T-helper 9 cell (primary cell): ENCODE measurements at places on chromosomes 13 and 19.

- DNase-seq, result no peak
These were observed 32.6 kb upstream of the MTIF3 start for GRCh38 chr13:27482983-27483382.

DNA sequence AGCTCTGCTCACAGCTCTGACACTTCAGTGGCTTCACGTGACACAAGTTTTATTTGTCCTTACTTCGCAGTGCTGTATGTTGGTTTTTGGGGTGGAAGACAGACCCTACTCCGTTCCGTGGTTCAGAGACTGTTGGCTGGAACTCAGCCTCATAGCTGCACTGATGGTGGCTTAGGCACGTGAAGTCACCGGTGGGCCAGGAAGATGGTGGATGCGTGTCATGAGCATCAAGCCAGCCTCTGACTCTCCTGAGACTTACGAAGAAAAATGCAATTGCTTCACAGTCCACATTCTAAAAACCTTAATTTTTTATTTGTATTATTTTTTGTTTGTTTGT is 161.4 kb upstream of the SOX1 start:
- DNase-seq, result no peak

DNA sequence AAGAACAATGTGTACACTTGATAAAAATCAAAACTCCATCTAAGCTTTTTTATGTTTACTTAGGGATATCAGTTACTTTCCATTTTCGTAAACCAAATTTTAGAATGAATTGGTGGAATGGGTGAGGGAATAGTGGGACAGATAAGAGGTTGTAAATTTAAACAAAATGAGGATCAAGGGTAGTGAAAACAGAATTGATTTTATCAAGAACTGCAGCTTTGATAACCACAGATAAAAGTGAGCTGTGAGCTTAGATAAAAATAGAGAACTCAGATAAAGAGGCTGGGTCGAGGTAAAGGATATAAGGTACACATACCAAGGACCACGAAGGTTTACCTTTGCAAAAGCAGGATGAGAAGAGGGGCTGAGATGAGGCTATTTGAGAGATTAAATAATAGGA is 813.2 kb upstream of the GPC6 start:
- no peak for DNase-seq

DNA sequence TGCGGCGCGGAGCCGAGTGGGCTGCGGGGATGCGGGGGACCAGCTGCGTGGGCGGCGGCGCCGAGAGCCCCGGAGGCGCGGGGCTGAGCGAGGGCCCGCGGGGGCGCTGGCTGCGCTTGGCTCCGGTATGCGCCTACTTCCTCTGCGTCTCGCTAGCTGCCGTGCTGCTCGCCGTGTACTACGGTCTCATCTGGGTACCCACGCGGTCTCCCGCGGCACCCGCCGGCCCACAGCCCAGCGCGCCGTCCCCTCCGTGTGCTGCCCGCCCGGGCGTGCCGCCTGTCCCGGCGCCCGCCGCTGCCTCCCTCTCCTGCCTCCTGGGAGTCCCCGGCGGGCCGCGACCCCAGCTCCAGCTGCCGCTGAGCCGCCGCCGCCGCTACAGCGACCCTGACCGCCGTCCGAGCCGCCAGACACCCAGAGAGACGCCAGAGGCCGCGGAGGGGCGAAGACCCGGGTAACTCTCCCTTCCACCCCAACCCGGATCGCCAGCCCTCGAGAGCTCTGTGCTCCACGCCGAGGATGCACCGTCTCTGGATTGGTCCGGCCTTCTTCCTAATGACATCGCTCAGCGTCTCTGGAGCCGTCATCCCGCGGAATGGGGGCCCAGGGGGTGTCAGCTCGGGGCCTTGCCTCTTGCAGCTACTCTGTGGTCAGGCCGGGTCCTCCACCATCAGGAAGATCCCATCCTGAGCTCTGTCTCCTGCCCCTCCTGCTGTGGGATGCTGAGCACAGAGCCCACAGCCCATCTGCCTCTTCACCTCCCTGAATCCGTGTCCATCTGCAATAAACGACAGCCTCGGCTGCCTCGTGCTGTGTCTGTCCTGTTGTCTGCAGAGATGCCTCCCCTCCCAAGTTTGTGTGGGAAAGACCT is 441 bp downstream of the INAFM1 start:
- no peak for DNase-seq

DNA sequence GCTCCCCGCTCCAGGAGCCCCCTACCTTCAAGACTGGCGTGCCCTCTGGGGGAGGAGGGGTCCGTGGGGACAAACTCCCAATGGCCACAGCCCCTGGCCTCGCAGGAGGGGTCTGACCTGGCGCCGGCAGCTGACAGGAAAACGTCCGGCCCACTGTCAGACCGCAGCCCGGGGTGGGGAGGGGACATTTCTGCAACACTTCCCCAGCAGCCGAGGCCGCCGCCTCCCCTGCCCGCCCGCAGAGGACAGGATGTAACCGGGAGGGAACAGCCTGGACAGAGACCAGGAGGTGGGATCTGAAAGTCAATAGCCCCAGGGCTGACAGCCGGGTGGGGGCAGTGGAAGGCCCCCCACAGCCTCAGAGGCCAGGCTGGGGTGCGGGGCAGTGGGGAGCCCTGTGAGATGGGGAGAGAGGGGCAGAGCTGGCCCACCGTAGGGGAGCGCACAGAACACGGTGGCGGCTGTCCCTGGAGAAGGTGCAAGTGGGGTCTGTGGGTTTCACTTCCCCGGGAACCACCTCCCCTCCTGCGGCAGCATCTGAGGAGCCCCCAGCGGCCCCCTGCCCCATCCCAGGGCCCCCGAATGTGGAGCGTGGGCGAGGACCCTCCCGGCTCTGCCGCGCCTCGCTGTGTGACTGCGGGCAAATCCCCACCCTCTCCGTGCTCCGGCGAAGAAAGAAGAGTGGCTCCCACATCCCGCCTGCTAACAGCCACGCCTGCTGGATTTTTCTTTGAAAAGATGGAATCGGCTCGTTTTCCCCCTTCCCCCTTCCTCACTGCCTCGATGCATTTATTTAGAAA is at the start of gene PEAK3:
PEAK3 (minus strand) TSS at position 114 of the 800 bp plus-strand sequence. CDS start 1,244 bp downstream, outside the sequence.
- no peak for DNase-seq

- no peak for DNase-seq
These were observed 26.7 kb downstream of the ZNF850 start for GRCh38 chr19:36745870-36746269.

GRCh38 chr19:2269244-2270156 is 12.5 kb downstream of the PEAK3 start:
- DNase-seq, result peak; percentile 98

GRCh38 chr19:30473334-30473867 is 101.2 kb downstream of the ZNF536 start:
- DNase-seq, result no peak

- DNase-seq, result peak; percentile 23
These were observed 913 bp upstream of the ELAVL3 start for GRCh38 chr19:11481534-11482383.

GRCh38 chr13:76783798-76784197 is 102.4 kb downstream of the KCTD12 start:
- no peak for DNase-seq

GRCh38 chr19:30498707-30499106 is 126.5 kb downstream of the ZNF536 start:
- DNase-seq, result no peak

DNA sequence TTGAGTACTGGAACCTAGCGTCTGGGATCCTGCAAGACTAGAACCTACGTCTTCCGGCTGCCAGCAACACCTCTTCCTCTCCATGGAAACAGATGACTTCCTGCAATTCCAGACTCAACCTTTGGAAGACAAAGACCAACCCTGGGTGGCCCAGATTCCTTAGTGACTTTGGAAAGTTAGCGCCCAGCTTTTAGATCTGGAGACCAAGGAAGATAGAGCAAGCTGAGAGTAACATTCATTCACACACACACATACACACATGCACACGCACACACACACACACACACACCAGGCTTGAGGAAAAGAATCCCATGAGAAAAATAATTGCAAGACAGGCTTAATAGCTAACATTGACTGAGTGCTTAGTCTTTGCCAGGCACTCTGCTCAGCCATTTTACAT is 788.9 kb downstream of the UQCRFS1 start:
- DNase-seq, result no peak

GRCh38 chr13:49439609-49440008 is 4.3 kb downstream of the CAB39L start:
- DNase-seq, result no peak

DNA sequence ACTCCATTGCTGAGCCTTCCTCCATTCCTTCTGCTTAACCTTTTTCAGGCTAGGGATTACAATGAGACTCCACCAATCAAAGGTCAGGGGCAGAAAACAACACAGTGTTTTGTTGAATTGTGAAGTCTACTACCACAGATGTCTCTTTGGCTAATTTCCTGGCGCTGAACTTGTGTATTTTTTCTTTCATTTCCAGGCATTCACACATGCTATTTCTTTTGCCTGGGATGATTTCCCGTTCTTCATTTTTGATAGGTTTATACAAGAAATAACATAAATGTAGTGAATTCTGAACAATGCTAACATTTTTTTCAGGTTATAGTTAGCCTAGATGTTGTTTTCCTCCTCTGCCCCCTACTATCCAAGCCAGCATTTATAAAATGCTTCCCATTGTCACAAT is 64.3 kb downstream of the OLFM4 start:
- no peak for DNase-seq

- DNase-seq, result no peak
These were observed 16.6 kb downstream of the DDX39A start for GRCh38 chr19:14402332-14403144.

DNA sequence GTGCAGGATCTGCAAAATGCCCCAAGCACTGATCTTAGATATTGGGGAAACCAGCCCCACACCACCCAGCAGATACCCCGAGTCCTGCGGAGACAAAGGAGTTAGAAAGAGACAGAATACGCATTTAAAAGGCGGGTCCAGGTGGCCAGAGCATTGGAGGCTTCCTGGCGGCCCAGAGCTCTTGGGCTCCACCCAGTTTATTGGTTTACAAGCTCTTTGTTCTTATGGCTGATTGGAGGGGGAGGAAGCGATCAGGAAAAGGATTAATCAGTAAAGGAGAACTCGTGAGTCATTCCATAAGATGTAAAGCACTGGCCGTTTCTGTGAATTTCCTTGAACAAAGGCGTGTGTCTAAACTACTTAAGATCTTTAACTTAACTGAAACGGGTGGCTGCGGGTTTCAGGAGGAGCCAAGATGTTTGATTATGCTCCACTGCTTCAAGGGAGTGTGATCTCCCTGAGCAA is 926 bp downstream of the ZNF587 start:
- no peak for DNase-seq

GRCh38 chr19:12940897-12941296 is 2.5 kb downstream of the CALR start:
- no peak for DNase-seq

GRCh38 chr13:20101467-20102316 is 59.2 kb downstream of the GJA3 start:
- no peak for DNase-seq

- DNase-seq, result no peak
These were observed 77.7 kb upstream of the MYO16 start for GRCh38 chr13:108551674-108552073.

GRCh38 chr19:53971673-53972072 is 8.9 kb downstream of the CACNG8 start:
- DNase-seq, result no peak

GRCh38 chr13:45850027-45850613 is 1.4 kb downstream of the SIAH3 start:
- no peak for DNase-seq

DNA sequence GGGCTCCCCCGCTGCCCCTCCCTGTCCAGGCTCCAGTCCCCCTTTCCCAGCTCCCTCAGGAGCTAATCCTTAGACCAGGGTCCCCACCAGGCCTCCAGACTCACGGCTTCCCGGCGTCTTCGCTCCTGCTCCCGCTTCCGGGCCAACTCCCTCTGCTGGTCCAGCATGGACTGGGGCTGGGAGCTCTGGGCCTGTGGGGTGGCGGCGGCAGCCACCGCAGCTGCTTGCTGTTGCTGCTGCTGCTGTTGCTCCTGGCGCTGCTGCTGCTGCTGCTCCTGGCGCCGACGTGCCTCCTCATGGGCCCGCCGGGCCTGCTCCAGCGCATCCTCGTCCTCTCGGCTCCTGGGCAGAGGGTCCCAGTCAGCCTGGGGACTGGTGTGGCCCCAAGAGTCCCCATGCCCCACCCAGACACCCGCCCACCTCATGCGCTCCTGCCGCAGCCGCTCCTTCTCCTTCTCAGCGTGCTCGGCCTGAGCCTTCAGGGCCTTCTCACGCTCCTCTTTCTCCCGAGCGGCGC is 6.4 kb upstream of the EPHX3 start:
- no peak for DNase-seq

DNA sequence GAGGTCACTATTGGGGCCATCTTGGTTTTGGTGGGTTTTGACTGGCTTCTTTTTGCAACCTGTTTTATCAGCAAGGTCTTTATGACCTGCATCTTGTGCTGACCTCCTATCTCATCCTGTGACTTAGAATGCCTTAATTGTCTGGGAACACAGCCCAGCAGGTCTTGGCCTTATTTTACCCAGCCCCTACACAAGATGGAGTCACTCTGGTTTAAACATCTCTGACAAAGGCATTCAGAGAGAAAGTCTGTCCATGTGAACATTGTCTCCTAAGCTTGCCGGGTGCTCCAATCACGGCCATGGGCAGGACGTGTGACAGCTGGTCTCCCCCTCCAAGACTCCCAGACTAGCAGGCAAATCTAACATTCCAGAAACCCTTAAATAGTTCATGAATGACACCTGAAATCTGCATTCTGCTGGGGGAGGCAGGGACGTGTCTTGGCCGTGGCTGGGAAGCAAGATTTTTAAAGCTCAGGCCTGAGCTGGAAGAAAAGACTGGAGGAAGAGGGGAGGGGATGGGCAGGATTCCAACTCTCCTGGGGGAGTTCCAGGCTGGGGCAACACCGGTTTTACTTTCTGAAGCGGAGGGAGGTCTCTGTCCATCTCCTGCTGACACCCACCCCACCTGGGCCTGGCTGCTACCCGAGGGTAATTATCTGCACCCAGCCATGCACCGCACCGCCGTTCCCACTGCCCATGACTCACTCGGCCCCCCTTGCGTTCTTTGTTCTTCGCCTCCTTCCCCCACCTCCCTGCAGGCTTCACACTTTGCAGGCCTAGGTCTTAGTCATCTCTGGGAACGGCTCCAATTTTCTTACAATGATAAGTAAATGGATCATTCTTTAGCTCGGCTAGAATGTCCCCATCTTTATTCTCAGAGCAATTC is 11.6 kb upstream of the OR1M1 start:
- no peak for DNase-seq

GRCh38 chr13:37369616-37370015 is 229.0 kb downstream of the POSTN start:
- DNase-seq, result no peak

DNA sequence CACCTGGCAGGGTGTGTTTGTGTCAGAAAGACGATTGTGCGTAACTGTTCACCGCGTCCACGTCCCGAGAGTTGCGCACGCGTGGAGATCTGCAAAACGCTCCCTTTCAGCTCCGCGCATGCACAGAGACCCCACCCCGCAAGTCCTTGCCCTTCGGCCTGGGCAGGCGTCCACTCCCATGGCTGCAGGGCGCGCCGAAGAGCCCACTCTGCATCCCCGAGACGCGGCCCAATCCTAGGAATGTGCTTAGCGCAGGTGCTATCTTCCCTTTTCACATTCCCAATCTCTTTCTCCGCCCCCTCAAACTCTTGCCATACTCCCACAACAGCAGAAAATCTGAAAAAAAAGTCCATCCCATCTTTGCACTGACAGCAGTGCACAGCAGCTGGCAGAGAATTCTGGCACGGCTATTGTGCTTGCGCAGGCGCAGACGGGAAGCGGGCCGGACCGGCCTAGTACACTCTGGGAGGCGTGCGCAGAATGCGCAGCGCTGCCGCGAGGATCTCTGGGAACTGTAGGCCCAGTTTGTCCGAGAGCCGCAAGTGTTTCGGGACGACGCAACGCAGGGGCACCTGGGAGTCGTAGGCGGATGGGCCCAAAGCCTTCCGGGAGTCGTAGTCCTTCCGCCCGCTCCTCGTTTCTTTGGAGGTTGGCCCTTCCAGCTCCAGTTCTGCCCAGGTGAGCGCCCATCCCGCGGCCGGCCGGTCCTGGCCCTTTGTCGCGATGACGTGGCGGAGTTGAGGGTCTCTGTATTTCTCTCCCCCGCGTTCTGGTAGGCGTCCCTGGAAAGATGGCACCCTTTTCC is 23.1 kb downstream of the ZNF175 start:
- peak; percentile 92 for DNase-seq
